Ecto neural progenitor cell (in vitro differentiated cells): ENCODE measurements at places on chromosomes 7 and 10.

- no peak for DNase-seq
These were observed 103.0 kb downstream of the TCF7L2 start for GRCh38 chr10:113053091-113053490.

GRCh38 chr10:91048380-91048779 is 127.5 kb upstream of the ANKRD1 start:
- DNase-seq, result no peak

DNA sequence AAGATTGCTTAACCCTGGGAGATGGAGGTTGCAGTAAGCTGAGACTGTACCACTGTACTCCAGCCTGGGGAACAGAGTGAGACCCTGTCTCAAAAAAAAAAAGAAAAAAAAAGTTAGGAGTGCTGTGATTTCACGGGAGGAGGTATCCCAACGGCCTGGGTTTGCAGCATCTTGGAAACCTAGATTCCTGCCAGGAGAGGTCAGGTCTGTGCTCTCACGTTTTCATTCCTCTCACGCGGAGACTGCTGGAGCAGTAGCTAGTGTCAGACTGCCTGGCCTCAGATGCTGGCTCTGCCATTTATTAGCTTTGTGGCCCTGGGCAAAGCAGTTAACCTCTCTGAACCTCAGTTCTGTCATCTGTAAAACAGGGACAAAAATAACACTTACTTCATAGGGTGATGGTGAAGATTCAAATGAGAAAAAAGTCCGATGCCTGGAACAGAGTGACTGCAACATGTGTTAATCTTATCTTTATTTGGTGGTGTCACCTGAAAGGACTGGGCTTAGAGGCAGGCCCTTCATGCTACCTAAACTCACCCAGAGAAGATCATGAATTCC is 94.9 kb downstream of the GAD2 start:
- DNase-seq, result no peak

- DNase-seq, result no peak
These were observed 127.3 kb upstream of the PCBD1 start for GRCh38 chr10:71015674-71016073.

- DNase-seq, result peak; percentile 50
These were observed 918 bp downstream of the CALHM2 start for GRCh38 chr10:103451091-103451813.

DNA sequence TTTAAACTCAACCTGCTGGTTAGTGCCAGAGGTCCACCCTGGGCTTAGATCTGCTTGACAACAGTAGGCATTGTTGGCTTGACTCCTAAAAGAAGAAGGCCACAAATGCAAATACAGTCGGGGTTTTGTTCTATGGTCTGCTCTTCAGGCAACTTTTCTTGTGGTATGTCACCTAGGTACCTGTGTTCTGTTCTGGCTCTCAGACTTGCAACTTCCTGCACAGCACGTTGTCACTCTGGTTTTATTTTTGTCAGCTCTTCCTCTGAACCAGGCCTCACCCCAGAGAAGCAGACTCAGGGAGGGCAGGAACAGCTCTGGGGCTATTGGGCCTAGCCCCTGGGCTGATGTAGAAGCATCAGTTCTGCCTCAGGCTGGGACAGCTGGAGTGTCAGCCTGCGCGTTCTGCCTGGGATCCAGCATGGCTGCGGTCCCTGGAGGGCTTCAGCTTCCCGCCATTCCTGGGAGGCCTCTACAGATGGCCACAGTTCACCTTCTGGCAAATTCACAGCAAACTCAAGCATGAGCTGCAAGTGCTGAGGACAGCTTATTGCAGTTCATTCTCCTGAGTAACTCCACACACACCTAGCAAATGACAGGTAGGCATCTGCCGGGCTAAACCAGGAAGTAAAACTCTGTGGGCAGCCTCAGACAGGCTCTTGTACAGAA is 11.0 kb upstream of the PDCD4 start:
- DNase-seq, result no peak

DNA sequence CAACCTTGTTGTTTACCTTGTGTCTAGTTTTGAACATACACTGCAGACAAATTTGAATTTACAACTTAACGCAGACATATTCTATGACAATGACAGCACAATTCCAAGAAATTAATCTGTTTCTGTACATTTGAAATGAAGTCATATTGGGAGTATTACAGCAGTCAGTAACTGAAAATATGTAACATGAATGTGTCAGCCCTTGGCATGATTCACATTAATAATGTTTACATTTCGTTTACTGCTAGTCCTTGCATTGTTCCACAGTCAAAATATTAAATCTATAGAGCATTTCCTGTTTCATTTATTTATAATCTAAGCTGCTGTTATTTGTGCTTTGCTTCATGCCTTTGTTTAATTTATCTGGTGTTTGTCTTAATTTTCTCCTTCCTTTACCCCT is 80.4 kb downstream of the NOC3L start:
- DNase-seq, result no peak

GRCh38 chr7:94057955-94058354 is 53.8 kb upstream of the BET1 start:
- DNase-seq, result no peak

- DNase-seq, result no peak
These were observed 209.3 kb downstream of the SDK1 start for GRCh38 chr7:3510101-3511020.

- DNase-seq, result no peak
These were observed 32.4 kb downstream of the BPGM start for GRCh38 chr7:134679006-134679405.

- DNase-seq, result no peak
These were observed 428.0 kb upstream of the TPK1 start for GRCh38 chr7:145263886-145264285.

- DNase-seq, result no peak
These were observed 50.1 kb upstream of the ADRB1 start for GRCh38 chr10:113993489-113993991.

GRCh38 chr7:137985897-137986251 is 16.0 kb downstream of the CREB3L2 start:
- no peak for DNase-seq

DNA sequence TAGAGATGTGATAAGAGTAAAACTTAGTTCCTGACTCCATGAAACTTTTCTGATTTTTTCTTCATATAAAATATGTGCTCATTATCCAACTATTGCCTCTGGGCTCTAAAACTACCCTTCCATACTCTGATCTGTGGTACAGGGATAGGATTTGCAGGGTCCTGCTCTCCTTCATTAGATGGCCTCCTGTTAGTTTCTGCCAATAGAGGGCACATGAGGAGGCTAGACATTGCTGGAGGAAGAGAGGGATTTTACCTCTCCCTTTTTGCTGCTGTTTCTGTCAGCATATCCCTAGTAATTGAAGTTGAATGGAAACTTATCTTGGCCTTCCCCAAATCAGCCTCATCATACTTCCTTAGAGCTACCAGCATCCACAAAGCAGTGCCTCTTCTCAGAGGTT is 269.4 kb downstream of the NXPH1 start:
- DNase-seq, result no peak

- DNase-seq, result no peak
These were observed 6.9 kb upstream of the UNC5B start for GRCh38 chr10:71205468-71205867.

- no peak for DNase-seq
These were observed 29.1 kb downstream of the CBLL1 start for GRCh38 chr7:107773027-107773426.

GRCh38 chr10:78938695-78939672 is 129.8 kb upstream of the ZMIZ1 start:
- DNase-seq, result no peak

DNA sequence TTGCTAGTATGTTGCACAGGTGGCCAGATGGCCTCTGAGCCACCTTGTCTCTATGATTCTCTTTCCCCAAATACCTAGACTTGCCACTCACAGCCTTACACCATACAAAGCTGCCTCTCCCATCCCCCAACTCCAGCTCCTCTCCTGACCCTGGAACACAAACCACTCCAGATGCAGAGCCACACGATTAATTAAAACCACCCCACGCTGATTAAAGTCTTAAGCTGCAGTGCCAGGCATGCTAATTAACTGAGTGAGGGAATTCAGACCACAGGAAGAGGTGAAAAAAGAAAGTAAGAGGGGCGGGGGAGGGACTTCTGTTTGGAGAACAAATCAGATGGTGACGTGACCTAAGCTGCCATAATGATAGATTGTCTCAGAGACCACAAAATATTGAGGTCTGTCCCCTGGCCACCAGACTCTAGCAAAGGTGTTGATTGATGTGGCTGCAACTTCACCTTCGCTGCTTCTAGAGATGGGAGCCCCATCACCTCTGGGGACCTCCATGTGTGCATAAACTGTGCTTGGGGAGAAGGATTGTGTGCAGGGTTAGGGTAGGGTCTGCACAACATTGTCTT is 331.3 kb downstream of the PLXNA4 start:
- DNase-seq, result no peak

- DNase-seq, result no peak
These were observed 24.6 kb upstream of the WNT2 start for GRCh38 chr7:117347480-117347879.

DNA sequence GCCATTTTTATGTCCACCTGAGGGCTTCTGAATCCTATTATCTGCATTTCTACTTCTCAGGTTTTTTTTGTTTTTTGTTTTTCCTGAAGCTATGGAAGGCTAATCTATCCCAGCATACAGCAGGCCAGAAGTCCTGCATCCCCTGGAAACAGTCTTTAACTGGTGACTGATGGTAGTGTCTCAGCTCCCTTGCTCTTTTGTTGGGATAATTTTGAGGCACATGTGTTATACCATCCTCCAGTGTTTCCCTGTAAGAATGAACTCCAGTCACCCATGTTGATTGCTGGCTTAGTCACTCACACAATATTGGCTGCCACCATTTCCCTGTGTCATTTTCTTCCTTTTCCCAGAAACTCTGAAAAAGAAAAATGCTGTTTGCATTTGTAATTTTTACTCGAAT is 1094.0 kb upstream of the LRRN3 start:
- no peak for DNase-seq

DNA sequence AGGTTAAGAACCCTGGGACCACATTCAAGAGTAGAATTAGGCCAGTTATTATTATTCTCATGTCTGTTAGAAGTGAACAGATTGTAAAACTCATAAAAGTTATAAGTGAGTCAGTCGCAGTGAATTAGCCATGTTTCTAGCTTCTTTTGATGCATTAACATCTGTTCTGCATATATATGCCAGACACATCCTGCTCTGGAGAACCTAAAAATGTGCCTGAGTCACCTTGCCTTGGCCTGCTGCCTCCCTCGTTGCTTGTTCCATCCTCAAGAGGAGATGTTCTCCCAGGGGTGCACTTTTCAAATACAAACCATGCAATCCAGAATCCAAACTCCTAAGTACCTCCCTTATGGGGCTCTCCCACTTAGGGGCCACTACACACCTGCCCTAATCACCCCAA is 14.8 kb downstream of the TSPAN12 start:
- DNase-seq, result no peak

- DNase-seq, result no peak
These were observed 30.4 kb upstream of the BMPER start for GRCh38 chr7:33874943-33875342.

DNA sequence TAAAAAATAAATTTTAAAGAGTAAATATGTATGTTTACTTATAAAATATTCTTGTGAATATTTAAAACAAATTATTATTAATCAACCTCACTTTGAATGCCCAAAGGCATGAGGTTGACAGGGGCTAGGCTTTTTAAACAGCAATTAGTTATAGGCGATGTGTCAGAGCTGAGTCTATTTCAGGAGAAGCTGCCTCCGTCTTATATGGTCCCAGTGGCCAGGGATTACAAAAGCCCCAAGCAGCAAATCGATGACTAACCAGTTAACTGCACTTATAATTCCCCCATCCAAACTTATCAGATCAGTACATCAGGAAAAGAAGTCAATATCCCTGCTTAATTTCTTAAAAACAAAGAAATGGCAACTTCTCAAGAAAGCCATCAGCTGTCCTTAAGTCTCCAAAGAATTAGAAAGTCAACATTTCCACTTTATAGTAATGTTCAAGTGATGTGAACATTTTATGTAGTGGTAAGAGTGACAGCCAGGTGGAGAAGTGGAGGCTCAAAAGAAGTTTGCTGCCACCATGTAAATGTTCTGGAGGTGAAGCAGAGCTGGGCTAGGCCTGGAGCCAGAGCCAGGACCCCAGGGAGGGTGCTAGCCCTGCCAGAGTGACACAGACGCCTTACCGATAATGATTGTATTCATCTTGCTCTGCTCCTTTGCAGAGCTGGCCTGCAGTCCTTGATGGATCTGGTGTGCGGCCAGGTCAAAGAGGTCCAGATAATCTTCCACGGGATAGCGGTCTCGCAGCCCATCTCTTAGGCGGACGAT is 51.5 kb downstream of the CHST15 start:
- no peak for DNase-seq
